ENCODE measurements at places on chromosomes 12 and 14. TPM values are rescaled to one million over a fixed set of nuclear protein-coding genes. Genes with fewer than 3 reads are reported as not detected.

DNA sequence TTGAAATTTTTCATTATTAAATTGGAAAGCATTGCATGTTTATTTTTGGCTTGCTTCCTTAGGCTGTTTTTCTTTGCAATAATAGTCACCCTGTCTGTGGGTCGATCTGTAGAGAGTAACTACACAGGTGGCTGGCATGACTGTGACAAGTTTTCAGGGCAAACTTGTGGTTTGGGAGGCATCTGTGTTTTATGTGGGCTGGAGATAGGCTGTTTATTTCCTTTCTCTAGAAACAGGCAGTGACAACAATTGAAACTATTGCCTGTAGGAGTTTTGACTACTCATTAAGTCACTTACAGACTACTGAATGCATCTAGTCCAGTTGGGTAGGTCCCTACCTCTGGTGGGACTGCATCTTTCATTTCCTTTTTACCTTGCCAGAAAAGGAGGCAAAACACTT, 155.6 kb downstream of the DYRK2 start:
- DNase-seq: no peak
- H3K27me3 ChIP-seq: no peaks in the 10 kb centered on the region
- no peaks in the 10 kb centered on the region for H3K4me1 ChIP-seq
- no peak overlapping the region for H3K4me3 ChIP-seq
- no peak overlapping the region for H3K27ac ChIP-seq

GRCh38 chr12:806200-806791, 53.9 kb downstream of the WNK1 start:
- peak overlapping the region; percentile 91 for H3K27ac ChIP-seq
- no peaks in the 10 kb centered on the region for H3K36me3 ChIP-seq
- no peaks in the 10 kb centered on the region for H3K27me3 ChIP-seq
- peak overlapping the region; percentile 67 for H3K4me3 ChIP-seq
- peaks cover 51% of the 10 kb centered on the region for H3K4me1 ChIP-seq

The LTBR gene
- 0.47 TPM for total RNA-seq

The LRRC43 gene
- total RNA-seq: not detected

The SLC6A13 gene
- 0.72 TPM for total RNA-seq

- peaks cover 4% of the 10 kb centered on the region for H3K4me1 ChIP-seq
- peaks cover 8% of the 10 kb centered on the region for H3K36me3 ChIP-seq
- H3K4me3 ChIP-seq: no peak overlapping the region
- H3K27me3 ChIP-seq: no peaks in the 10 kb centered on the region
- no peak overlapping the region for H3K27ac ChIP-seq
- DNase-seq: no peak
These were observed 34.5 kb downstream of the IPO8 start for GRCh38 chr12:30661210-30661609.

DNA sequence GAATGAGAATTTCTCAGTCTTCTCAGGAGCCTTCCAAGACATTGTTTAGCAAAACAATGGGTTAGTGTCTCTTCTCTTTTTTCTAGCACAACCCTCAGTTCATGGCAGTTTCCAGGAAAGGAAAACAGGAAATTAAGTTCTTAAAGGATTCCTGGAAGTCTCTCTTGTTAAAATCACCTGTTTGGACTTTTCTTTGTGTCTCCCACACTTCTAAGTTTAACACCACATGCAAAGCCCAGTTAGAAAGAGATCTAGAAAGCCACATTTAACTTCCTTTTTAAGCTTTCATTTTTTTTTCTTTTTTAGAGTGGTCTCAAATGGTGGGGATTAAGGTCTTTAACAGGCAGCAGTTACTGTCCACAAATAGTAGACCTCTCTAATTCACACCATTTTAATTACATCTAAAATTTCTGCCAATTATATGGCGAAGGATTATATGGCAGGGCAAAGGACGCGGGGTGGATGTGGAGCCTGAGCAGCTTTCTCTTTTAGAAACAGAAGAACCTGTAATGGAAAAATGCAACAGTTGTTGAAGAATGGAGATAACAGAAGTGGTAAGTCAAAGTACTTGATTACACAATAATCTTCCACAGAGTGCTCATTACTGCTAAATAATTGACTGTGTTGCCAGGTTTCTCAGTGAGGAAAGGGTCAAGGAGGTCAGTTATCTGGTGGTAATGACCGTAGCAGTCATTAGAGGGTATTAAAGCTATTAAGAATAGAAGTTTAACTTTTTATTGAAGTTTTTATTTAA, 298.6 kb downstream of the AKAP6 start:
- H3K4me3 ChIP-seq: no peak overlapping the region
- H3K36me3 ChIP-seq: no peaks in the 10 kb centered on the region
- no peak for DNase-seq
- peaks cover 3% of the 10 kb centered on the region for H3K4me1 ChIP-seq
- no peak overlapping the region for H3K27ac ChIP-seq

DNA sequence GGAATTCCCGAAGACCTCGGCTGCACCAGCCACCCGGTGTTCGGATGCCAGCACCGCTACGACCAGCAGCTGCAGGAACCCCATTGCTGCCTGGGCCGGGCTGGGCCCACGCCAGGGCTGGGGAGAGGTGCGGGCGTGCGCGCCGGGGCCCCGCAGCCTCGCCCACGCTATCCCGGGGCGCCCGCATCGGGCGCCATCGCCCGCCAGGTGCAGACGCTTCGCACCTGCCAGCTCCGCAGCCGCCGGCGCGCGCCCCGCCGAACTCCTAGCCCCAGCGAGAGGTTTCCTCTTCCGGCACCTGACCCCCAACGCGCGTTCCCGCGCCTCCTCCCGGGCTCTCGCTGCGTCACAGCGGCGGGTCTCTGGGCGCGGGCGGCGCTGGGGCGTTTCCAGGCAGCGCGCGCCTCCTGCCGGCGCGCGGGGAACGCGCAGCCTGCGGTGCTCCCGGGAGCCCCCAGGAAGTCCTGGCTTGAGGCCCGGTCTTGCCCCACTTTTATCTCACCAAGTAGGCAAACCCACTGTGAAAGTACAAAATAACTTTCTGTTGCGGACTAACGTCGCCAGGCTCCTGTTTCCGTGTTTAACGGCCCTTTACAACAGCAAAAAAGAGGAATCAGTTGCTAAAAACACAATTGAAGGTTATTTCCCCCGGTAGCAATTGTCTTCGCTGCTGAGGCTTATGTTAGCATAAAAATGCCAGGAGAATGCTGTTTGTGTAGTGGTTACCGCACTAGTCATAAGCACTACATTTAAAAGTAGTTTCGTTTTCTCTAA, at the start of gene TM7SF3:
Gene TM7SF3 (minus strand): TSS at position 300 of the 774 bp plus-strand sequence. CDS start 216 bp downstream, at position 84.
- peak; percentile 96 for DNase-seq
- H3K4me1 ChIP-seq: peaks cover 32% of the 10 kb centered on the region
- peak within 1 kb of the TSS; percentile 100 for H3K27ac ChIP-seq
- no peaks in the 10 kb centered on the region for H3K27me3 ChIP-seq
- peak within 1 kb of the TSS; percentile 86 for H3K4me3 ChIP-seq

The PLEKHD1 gene
- total RNA-seq: 0.70 TPM

The RTL1 gene
- total RNA-seq: not detected

The FOXN4 gene
- total RNA-seq: not detected

- H3K27me3 ChIP-seq: peaks cover 9% of the 10 kb centered on the region
- H3K27ac ChIP-seq: no peak overlapping the region
- no peaks in the 10 kb centered on the region for H3K4me1 ChIP-seq
- H3K36me3 ChIP-seq: no peaks in the 10 kb centered on the region
These were observed 147.2 kb downstream of the DACT1 start for GRCh38 chr14:58784931-58785330.

The CIROP gene
- total RNA-seq: not detected

DNA sequence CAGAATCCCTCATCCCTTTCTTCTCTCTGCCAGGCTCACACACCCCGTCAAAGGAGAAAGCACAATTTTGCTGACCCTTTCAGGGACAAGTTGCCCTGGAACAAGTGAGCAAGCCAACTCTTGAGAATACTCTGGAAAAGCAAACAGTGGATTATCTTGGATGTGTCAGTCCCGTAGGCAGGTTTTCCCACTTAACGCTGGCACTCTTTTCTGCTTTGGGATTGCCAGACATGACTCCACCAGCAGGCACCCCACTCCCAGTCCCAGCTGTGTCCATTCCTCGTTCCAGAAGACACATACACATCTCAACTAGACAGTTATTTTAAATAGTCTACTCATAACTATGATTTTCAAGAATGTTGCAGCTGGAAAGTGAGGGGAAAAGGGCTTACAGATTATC, 145.5 kb upstream of the CDKN3 start:
- no peak for DNase-seq
- no peak overlapping the region for H3K27ac ChIP-seq
- peaks cover 63% of the 10 kb centered on the region for H3K27me3 ChIP-seq
- no peaks in the 10 kb centered on the region for H3K4me1 ChIP-seq
- H3K36me3 ChIP-seq: no peaks in the 10 kb centered on the region

The GPR33 gene
- not detected for total RNA-seq

DNA sequence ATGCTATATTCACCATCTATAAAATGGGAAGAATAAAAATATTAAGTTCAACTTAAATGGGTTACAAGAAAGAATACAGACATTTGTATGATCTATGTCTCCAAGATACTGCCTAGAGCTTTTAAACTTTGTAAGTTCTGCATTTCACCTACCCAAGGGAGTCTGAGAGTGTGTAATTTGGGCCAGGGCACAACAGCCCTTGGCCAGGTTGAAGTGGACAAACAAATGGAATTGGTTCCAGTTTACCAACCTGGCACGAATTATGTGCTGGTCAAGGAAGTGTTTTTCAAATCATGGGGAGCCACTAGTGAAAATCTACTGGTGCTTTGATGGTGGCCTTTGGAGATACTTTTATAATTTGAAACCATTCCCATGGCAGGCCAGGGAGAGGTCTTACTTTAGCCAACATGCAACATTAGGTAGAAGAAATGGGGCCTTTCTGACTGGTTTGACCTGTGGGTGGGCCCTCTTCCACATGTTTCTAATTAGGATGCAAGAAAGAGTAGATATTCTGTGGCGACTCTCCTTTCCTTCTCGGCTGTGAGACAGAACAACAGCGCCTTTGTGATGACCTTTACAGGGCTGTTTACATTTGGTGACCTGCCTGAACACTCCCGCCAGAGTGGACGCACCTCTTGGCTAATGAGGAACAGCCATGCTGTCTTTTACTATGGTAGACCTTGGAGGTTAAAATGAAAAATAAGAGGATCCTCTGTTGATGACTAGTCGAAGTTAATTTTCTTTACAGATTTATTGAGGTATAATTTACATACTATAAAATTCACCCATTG, 476.6 kb downstream of the ZFP36L1 start:
- no peak for DNase-seq
- no peaks in the 10 kb centered on the region for H3K27me3 ChIP-seq
- H3K4me1 ChIP-seq: peaks cover 24% of the 10 kb centered on the region
- no peak overlapping the region for H3K4me3 ChIP-seq
- no peak overlapping the region for H3K27ac ChIP-seq
- H3K36me3 ChIP-seq: no peaks in the 10 kb centered on the region

GRCh38 chr12:951176-951575, 1.7 kb upstream of the RAD52 start:
- no peaks in the 10 kb centered on the region for H3K27me3 ChIP-seq
- H3K36me3 ChIP-seq: peaks cover 3% of the 10 kb centered on the region

The ASPG gene
- total RNA-seq: not detected

The PEBP1 gene
- 108 TPM for total RNA-seq

GRCh38 chr12:49968471-49968870, 4.3 kb upstream of the AQP6 start:
- peaks cover 34% of the 10 kb centered on the region for H3K27me3 ChIP-seq
- H3K4me1 ChIP-seq: peaks cover 7% of the 10 kb centered on the region
- H3K4me3 ChIP-seq: peak overlapping the region; percentile 52
- no peak overlapping the region for H3K27ac ChIP-seq
- H3K36me3 ChIP-seq: no peaks in the 10 kb centered on the region

GRCh38 chr12:52925717-52926595, 21.1 kb upstream of the KRT8 start:
- H3K36me3 ChIP-seq: peaks cover 2% of the 10 kb centered on the region
- H3K27me3 ChIP-seq: peaks cover 36% of the 10 kb centered on the region
- H3K4me1 ChIP-seq: peaks cover 6% of the 10 kb centered on the region
- DNase-seq: no peak

GRCh38 chr12:114746297-114747011, 62.5 kb upstream of the TBX3 start:
- DNase-seq: no peak
- no peaks in the 10 kb centered on the region for H3K36me3 ChIP-seq
- H3K4me1 ChIP-seq: no peaks in the 10 kb centered on the region
- no peak overlapping the region for H3K27ac ChIP-seq
- H3K4me3 ChIP-seq: no peak overlapping the region

The PSMB11 gene
- total RNA-seq: not detected

The AQP6 gene
- total RNA-seq: not detected

GRCh38 chr14:32375663-32376062, 46.6 kb downstream of the AKAP6 start:
- H3K27ac ChIP-seq: no peak overlapping the region
- peaks cover 2% of the 10 kb centered on the region for H3K4me1 ChIP-seq
- H3K27me3 ChIP-seq: peaks cover 13% of the 10 kb centered on the region
- no peaks in the 10 kb centered on the region for H3K36me3 ChIP-seq

GRCh38 chr12:98373025-98373554, 142.3 kb upstream of the TMPO start:
- peaks cover 68% of the 10 kb centered on the region for H3K27me3 ChIP-seq
- no peak overlapping the region for H3K4me3 ChIP-seq
- peaks cover 8% of the 10 kb centered on the region for H3K4me1 ChIP-seq
- no peak for DNase-seq
- H3K27ac ChIP-seq: no peak overlapping the region

DNA sequence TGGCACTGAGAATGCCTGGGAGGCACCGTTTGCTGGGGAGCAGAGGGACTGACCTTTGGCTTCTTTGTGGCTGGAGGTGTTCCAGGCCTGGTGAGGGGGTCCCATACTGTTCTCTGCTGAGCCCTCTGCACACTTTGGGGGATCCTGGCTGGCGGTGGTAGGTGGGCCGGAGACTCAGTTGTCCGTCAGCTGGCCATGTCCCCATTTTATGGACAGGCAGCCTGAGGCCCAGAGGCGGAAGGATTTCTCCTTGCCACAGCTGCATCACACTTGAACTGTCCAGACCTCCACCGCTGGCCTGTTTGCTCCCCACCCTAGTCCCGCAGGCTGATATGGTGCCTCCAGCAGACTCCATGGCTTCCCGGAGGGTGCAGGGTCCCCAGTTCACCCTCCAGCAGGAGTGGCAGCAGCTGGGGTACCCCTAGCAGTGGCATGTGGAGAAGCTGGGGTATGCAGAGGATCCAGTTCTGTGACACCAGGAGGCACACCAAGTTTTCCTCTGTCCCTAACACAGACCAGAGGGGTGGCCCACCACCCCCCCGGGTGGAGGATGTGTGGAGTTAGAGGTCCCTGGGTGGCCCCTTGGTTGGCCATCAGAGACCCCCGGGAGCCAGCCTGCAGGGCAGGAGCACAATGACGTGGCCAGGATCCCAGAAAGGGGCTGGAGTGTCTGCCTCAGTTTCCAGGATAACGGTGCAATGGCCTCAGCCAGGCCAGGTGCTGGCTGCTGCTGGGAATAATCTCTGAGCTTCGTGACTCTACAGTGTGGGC, 14.8 kb downstream of the SLC25A29 start:
- H3K27ac ChIP-seq: no peak overlapping the region
- no peaks in the 10 kb centered on the region for H3K36me3 ChIP-seq
- no peak for DNase-seq
- no peak overlapping the region for H3K4me3 ChIP-seq
- no peaks in the 10 kb centered on the region for H3K4me1 ChIP-seq
- no peaks in the 10 kb centered on the region for H3K27me3 ChIP-seq

The FAM186B gene
- total RNA-seq: 0.39 TPM

The DDX54 gene
- total RNA-seq: 92.5 TPM

- H3K36me3 ChIP-seq: no peaks in the 10 kb centered on the region
- DNase-seq: no peak
- H3K27ac ChIP-seq: no peak overlapping the region
- H3K4me1 ChIP-seq: no peaks in the 10 kb centered on the region
- no peak overlapping the region for H3K4me3 ChIP-seq
These were observed 42.0 kb downstream of the MOK start for GRCh38 chr14:102262929-102263462.
